ENCODE measurements at places on chromosomes 3 and 15.

DNA sequence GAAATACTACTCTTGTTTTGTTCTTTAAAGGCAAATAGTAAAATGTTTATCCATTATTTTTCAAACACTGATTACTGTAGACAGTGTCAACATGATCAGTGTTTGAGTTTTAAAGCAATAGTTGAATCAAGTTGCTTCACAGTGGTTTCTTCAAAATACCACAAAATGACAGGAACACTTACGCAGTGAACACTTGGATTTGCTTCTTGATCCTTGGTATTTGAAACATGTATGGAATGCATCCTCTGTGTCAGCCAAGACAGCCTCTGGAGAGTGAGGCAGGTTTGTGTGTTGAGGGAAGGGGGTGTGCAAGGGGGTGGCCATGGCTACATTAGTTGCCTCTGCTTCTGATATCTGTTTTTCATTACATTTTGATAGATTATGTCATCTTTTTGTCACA, 413.0 kb downstream of the RBMS3 start:
- peak; percentile 90 for DNase-seq

GRCh38 chr3:29653680-29654079, 372.8 kb downstream of the RBMS3 start:
- no peak for DNase-seq

GRCh38 chr3:119659606-119660291, 640 bp downstream of the POPDC2 start:
- no peak for DNase-seq

DNA sequence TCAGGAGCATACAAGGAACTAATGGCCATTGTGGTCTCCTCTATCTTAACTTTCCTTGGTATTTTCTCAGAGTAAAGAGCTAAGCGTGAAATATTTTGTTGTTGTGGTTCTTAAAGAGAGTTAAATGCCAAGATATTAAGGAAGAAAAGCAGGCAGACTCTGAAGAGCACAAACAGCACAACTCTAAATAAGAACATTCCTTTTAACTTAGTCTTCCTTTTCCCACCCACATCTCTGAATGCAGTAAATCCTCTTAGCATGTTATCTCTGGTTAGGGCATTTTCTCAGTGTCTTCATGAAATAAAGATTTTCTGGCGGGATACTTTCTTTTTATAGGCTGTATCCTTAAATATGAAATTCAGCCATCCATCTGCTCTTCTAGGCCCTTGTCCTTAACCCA, 1.5 kb downstream of the GPR87 start:
- no peak for DNase-seq

- DNase-seq = peak; percentile 63
These were observed 567 bp downstream of the PFN2 start for GRCh38 chr3:149969940-149970715.

- no peak for DNase-seq
These were observed 103.1 kb downstream of the LINGO1 start for GRCh38 chr15:77529394-77530159.

GRCh38 chr3:58386626-58387365, 46.8 kb downstream of the PDHB start:
- peak; percentile 86 for DNase-seq

GRCh38 chr15:79084308-79084968, 6.1 kb downstream of the RASGRF1 start:
- no peak for DNase-seq

GRCh38 chr3:63353383-63353782, 75.3 kb downstream of the SYNPR start:
- peak; percentile 48 for DNase-seq

- no peak for DNase-seq
These were observed 181.9 kb upstream of the CHL1 start for GRCh38 chr3:14652-15051.

GRCh38 chr15:73946046-73946721, 19.9 kb downstream of the LOXL1 start:
- no peak for DNase-seq

GRCh38 chr3:171976526-171976925, 62.9 kb upstream of the FNDC3B start:
- DNase-seq = peak; percentile 29

DNA sequence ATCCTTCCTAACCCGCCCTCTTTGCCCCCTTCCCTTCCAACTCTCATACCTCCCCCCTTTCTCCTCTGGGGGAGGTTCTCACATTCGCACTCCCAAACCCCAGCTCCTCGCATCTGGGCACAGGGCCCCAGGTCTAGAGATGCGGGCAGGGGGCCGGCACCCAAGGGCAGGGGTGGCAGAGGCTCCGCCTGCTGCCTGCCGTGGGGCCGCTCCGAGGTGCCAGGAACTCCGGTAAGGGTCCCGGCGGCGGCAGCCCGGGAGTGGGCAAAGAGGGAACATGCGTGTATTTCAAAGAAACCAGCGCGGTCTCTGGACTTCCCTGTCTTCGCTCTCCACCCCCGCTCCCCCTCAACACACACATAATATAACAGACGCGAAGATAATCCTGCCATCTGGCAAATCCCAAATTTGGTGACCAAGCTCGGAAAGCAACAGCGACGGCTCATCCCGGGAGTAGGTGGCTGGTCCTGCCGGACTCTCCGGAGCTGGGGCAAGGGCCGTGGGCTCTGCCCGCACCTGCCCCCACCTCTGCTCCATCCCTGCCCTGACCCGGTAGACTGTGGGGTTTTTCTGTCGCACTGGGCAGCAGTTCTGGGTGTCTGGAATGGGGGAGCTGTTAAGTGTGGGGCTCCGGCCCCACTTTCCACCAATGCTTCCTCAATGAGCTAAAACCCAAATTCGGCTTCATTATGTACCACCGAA, 31.0 kb downstream of the NR2F2 start:
- DNase-seq = no peak

- DNase-seq = no peak
These were observed 5.4 kb downstream of the MGLL start for GRCh38 chr3:127816783-127817405.

GRCh38 chr15:51736751-51737521, 519 bp downstream of the LYSMD2 start:
- no peak for DNase-seq

- no peak for DNase-seq
These were observed 19.7 kb downstream of the ARL8B start for GRCh38 chr3:5141760-5142159.

GRCh38 chr15:94793641-94794040, 562.3 kb downstream of the MCTP2 start:
- peak; percentile 7 for DNase-seq

GRCh38 chr15:66505430-66505811, 295 bp downstream of the ZWILCH start:
- DNase-seq = peak; percentile 24

DNA sequence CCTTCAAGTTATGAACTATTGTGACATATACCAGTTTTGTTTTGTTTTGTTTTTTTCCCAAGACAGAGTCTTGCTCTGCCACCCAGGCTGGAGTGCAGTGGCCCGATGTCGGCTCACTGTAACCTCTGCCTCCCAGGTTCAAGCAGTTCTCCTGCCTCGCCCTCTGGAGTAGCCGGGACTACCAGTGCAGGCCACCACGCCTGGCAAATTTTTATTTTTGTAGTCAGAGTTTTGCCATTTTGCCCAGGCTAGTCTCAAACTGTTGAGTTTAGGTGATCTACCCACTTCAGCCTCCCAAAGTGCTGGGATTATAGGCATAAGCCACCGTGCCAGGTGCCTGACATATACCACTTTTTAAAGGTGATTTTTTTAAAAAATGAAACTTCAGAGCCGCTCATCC, 74.6 kb downstream of the ARRDC4 start:
- DNase-seq = no peak

- no peak for DNase-seq
These were observed 44.8 kb upstream of the MAP3K13 start for GRCh38 chr3:185318141-185318540.

DNA sequence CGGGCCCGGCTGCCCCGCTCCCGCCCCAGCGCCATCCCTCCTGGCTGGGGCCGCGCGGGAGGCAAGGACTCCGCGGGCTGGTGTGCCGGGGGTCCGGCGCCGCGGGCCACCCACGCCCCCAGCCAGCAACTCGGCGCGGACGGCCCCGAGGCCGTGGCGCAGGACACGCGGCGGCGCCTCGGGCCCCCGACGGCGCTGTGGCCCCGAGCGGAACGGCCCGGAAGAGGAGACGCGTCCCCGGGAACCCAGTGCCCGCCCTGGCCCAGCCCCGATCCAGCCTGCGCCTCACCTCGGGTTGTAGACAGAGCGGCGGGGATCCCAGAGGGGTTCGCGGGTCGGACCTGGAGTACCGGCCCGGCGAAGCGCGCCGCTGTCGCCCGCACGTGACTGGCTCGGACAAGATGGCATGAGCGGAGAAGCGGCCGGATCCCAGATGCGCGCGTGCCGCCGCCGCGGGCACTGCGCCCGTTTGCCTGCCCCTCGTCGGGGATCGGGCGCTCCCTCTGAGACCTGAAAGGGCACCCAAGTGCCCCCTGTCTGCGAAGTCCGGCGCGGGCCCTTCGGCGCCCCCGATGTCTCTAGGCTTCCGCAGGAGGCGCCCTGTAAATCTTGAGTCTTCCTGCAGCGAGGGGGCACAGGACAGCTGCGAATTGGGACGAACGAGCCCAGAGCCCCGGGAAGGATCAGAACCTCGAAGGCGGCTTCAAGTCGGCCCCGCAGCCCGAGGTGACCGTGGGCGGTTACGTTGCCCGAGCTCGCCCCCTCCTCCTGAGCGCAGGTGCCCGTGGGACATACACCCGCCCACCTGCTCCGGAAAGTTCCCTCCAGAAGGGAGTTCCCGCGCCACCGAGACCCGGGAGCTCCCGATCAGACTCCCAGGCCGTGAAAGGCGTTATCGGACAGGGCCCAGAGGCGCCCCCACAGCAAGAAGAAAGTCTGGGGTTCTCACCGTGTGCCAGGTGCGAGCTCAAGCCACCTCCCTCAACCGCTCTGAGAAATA, 598 bp upstream of the SFMBT1 start:
- no peak for DNase-seq

DNA sequence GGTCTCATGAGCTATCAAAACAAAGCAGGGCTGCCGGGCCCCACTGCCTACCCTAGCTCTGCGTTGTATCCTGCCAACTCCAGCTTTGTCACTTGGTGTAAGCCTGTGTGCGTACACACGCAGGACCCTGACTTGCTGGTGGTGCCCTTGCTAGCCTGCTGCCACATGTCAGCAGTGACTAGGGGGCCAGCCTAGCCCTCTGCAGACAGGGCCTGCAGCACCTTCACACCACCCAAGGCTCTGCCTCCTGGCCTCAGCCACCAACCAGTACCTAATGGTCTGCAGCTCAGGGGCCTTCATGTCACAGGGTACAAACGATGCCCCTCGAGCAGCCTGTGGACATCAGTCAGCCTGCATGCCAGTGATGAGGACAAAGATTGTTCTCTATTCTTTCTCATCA, 30.1 kb upstream of the DUSP7 start:
- DNase-seq = no peak

DNA sequence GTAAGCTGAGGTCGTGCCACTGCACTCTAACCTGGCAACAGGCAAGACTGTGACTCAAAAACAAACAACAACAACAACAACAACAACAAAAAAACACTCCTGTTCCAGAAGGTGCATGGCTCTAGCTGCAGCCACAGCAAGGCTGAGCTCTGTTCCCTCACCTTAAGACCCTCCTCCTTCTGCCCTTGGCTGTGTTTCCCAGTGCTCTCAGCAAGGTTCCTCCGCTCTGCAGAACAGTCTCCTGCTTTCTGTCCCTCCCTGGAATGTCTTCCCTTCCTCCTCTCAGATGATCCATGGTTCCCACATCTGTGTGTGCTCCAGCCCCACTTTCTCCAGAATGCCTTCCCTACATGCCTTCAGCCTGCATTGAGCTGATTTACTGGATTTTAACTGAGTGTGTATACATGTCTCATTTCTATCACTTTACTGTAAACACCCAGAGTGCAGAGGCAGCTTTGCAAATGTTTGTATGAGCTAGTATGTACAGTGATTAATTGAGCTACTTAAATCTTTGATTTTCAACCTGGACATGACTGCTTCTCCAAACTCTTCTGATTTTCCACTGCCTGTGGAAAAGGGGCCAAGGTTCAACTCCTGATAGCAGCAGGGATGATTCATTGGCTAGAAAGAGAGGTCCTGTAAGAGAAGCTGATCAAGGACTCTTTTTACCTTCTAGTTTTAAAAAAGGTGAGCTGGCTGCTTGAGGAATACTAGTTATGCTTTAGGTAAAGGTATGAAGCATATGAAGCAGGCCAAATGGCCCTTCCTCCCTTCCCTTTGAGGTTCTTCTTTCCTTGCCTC, 14.7 kb downstream of the ANKUB1 start:
- no peak for DNase-seq

- DNase-seq = no peak
These were observed 1.8 kb upstream of the ZSCAN2 start for GRCh38 chr15:84598993-84599392.

DNA sequence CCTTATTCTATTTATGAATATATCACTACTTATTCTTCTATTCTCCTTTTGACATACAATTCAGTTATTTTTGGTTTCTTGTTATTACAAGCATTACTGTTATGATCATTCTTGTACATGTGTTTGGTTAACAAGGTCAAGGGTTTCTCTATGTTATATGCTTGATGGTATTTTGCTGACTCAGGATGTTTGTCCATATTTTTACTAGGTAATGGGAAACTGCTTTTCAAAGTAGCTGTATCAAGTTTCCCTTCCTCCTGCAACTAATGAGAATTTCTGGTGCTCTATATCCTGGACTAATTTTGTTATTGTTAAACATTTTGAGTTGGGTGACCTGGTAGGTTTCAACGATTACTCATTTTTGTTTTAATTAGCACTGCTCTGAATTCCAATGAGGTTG, 841.0 kb downstream of the OTOL1 start:
- no peak for DNase-seq

- DNase-seq = no peak
These were observed 82.5 kb downstream of the ATP10A start for GRCh38 chr15:25780479-25781255.

- no peak for DNase-seq
These were observed 60.9 kb upstream of the CDV3 start for GRCh38 chr3:133512416-133513089.

- DNase-seq = peak; percentile 37
These were observed 42.5 kb downstream of the MCF2L2 start for GRCh38 chr3:183385698-183386613.

DNA sequence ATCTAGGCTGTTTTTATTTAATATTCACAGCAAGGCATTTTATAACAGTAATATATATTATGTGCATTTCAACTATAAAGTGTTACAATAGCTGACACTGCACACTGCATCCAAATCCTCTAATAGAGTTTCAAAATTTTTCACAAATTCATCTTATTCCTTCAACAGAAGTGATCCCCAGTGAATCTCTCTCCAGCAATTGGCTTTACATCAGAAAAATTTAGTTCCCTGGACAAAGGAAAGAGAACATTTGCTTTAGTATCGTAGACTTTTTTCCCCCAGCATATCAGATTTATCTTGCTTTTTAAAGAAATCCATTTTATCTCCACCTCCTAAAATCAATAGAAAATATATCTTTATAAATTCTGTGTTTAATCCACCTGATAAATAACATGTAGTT, 868.6 kb downstream of the TBL1XR1 start:
- DNase-seq = no peak

All from skeletal muscle cell (primary cell).